ENCODE measurements at places on chromosomes 11 and 22.

- DNase-seq: no peak
These were observed 12.3 kb upstream of the ARAP1 start for GRCh38 chr11:72764503-72764902.

DNA sequence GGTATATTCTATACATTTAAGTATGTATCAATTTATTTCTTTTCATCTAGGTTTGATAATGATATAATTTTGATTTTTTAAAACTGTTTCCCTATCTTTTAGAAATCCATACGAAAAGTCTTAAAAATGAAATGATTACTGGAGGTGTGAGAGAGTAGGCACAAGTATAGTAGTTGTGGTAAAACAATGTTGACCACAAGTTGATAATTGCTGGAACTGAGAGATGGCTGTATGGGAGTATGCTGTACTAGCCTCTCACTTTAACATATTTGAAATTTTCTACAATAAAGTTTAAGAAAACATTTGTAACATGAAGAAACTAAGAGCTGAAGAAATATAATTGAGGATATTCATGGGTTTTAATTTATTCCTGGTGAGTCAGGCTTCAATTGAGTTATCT lies 30.0 kb downstream of the FSHB start:
- DNase-seq: no peak

GRCh38 chr11:130112071-130112830 lies 42.6 kb downstream of the APLP2 start:
- no peak for DNase-seq

DNA sequence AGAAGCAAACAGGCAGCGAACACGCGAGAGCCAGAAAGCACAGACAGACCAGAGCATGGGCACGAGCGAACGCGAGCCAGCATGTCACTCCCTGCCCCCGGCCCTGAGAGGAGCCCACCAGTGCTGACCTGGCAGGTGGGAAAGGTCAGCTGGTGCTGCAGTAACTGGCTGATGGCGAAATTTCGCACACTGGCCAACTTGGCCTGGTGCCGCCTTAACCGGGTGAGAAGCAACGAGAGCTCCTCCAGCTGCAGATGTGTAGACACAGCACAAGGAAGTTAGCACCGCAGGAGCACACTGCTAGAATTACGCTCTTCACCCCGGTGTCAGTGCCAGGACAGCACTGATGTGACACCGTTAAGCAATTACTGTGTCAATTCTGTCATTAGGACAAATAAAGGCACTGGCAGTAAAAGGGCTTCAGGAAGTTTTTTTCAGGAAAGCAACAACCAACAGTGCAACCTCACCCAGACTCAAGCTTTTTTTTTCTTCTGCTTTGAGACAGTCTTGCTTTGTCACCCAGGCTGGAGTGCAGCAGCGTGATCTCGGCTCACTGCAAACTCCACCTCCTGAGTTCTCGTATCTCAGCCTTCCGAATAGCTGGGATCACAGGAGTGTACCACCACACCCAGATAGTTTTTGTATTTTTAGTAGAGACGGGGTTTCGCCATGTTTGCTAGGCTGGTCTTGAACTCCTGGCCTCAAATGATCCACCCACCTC lies 76.8 kb downstream of the C11orf58 start:
- no peak for DNase-seq

DNA sequence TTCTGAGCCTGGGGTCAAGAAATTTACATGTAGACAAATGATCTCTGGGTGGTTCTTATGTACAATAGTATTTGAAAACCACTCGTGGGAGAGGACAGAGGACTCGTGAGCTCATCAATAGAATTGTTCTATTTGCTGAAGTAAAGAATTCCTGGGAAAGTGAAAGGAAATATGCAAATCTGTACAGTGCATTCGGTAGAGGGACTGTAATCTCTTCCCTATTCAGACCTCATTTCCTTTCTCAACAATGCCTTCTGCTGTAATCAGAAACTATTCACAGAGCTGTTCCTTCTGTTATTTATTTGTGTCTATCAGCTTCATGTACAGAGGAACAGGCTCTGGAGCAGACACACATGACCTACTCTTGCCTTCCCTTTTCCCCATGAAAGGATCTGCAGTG lies 709.4 kb upstream of the KIRREL3 start:
- no peak for DNase-seq

DNA sequence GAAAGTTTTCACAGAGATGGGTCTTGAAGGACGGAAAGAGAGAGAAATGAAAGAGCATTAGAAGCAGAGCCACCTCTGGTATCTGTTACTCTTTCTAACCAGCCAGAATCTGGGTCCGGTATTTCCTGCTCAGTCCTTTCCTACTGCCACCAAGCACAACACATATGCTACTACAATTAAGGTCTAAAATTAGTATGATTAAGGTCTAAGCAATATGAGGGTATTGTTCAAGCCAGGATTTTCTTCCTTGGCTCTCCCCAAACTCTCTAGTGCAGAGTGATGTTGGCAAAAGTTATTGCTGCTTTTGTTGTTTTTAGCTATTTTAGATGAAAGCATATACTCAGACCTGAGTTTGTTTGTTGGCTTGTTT lies 59.2 kb upstream of the EED start:
- DNase-seq: no peak

DNA sequence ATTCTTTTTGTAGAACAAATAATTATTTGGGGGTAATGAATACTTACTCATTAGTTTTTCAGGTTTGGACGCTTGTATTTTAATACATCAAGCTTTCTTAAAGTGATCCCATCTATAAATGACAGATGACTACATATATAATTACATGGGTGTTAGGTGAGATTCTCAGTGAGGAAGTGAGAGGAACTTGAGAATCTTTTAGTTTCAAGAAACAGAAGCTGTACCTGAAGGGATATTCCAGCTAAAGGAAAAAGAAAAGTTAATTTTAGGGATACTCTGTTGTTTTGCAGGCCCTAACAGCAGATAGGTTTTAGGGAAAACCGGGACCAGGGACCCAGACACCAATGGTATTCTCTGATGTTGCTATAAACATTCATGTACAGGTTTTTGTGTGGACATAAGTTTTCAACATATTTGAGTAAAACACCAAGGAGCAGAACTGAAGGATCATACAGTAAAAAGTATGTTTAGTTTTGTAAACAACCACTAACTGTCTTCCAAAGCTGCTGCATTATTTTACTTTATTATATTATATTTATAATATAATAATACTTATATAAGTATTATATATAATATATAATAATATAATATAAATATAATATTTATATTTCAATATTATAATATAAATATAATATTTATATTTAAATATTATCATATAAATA lies 24.1 kb upstream of the PHOX2A start:
- DNase-seq: no peak

DNA sequence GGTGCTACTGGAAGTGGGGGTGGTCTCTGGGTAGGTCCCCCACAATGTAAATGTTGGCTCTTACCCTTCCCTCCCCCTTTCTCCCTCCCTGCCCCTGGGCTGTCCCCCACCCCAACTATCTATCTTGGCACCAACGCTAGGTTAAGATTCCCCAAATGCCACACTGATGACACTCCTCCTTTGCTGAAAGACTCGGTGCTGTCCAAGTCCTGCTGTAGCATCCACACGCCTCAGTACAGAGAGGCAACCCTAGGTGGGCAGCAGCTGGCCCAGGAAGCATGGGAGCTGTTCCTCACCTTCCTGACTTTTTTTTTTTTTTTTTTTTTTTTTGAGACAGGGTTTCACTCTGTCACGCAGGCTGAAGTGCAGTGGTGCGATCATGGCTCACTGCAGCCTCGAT lies 3.4 kb upstream of the KCTD17 start:
- DNase-seq: no peak
